CD4-positive, CD25-positive, alpha-beta regulatory T cell (primary cell): ENCODE measurements at places on chromosomes 3 and 15. TPM values are rescaled to one million over a fixed set of nuclear protein-coding genes. Genes with fewer than 3 reads are reported as not detected.

- no peak for DNase-seq
- no peaks in the 10 kb centered on the region for H3K36me3 ChIP-seq
- no peaks in the 10 kb centered on the region for H3K4me1 ChIP-seq
- H3K27ac ChIP-seq, result no peak overlapping the region
- peaks cover 33% of the 10 kb centered on the region for H3K27me3 ChIP-seq
These were observed 14.9 kb upstream of the ALCAM start for GRCh38 chr3:105351821-105352220.

Gene MORC1
- total RNA-seq, result 0.12 TPM

DNA sequence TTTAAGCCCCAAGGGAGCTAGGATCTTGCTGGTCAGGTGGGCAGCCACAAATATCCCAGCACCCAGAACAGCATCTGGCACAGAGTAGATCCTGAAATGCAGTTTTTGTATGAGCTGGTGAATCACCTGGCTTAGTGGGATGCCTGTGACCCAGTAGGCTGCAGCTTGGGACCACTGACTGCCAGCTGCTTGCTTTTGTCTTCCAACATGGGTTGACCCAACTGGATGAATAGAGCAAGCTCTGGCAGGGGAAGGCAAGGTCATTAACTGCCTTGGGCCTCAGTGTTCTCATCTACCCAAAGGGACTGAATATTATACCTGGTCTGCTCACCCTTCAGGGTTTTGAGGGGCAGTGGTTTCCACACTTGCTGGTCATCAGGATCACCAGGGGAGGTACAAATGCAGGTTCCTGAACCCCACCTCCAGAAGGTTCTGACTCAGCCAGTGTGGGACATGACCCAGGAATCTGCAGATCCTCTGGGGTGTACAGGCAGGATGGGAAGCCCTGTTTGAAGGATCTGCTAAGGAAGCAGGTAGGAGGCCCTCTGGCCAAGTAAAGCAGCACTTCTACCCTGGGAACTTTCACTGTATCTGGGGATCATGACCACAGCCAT lies 55.4 kb downstream of the ITGA11 start:
- no peak overlapping the region for H3K4me3 ChIP-seq
- no peaks in the 10 kb centered on the region for H3K27me3 ChIP-seq
- no peak for DNase-seq
- no peak overlapping the region for H3K27ac ChIP-seq
- no peaks in the 10 kb centered on the region for H3K36me3 ChIP-seq
- H3K4me1 ChIP-seq, result no peaks in the 10 kb centered on the region

- no peak overlapping the region for H3K4me3 ChIP-seq
- no peaks in the 10 kb centered on the region for H3K27me3 ChIP-seq
- H3K4me1 ChIP-seq, result no peaks in the 10 kb centered on the region
- no peak for DNase-seq
- H3K27ac ChIP-seq, result no peak overlapping the region
- no peaks in the 10 kb centered on the region for H3K36me3 ChIP-seq
These were observed 595.2 kb upstream of the TBL1XR1 start for GRCh38 chr3:177792311-177793030.

DNA sequence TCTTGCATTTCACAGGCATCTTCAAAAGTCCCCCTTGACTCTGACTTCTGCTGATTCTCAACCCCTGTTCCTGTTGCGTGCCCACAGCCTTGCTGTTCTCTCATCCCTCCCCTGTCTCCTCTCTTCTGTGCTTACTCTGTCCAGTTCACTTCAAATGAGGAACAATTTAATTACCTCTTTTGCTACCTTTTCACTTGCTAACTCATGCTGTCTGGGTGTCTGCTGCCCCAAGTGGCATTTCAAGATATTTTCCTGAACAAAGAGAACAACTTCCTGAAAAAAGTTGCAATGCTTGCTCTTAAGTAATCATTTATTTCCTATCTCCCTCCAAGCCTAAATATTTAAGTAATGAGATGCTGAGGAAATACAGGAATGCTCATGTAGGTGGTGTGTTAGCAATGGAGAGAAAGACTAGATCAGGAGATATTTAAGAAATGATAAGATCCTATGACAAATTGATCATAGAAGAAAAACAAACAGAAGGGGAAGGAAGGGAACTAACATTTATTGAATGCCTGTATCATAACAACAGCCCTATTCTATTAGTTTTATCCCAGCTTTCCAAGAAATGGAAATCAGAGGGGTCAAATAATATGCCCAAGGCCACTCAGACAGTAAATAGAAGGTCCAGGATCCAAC lies 42.2 kb downstream of the SV2B start:
- DNase-seq, result peak; percentile 19
- no peaks in the 10 kb centered on the region for H3K4me1 ChIP-seq
- no peaks in the 10 kb centered on the region for H3K36me3 ChIP-seq
- peaks cover 7% of the 10 kb centered on the region for H3K27me3 ChIP-seq

DNA sequence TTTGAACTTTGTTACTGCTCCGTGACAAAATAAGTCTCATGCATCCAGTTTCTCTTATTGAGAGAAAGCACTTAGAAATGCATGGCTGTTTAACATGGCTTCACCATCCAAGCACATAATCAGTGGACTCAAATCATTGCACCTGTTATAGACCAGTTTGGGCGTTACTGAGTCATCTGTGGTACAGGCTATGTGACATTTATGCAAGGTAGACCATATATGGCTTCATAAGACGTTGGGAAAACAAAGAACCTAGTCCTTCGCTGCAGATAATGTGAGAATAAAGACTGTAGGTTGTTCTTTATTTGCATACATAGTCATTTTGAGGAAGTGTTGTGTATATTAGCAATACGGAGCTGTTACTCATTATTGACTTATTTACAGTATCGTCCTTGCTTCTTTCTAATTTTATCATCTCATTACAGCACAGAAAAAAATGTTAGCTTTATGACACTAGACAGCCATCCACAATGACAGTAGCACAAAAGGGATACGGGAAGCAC lies 374.7 kb downstream of the IL5RA start:
- DNase-seq, result no peak
- no peak overlapping the region for H3K4me3 ChIP-seq
- no peaks in the 10 kb centered on the region for H3K36me3 ChIP-seq
- H3K27me3 ChIP-seq, result no peaks in the 10 kb centered on the region
- H3K4me1 ChIP-seq, result no peaks in the 10 kb centered on the region

DNA sequence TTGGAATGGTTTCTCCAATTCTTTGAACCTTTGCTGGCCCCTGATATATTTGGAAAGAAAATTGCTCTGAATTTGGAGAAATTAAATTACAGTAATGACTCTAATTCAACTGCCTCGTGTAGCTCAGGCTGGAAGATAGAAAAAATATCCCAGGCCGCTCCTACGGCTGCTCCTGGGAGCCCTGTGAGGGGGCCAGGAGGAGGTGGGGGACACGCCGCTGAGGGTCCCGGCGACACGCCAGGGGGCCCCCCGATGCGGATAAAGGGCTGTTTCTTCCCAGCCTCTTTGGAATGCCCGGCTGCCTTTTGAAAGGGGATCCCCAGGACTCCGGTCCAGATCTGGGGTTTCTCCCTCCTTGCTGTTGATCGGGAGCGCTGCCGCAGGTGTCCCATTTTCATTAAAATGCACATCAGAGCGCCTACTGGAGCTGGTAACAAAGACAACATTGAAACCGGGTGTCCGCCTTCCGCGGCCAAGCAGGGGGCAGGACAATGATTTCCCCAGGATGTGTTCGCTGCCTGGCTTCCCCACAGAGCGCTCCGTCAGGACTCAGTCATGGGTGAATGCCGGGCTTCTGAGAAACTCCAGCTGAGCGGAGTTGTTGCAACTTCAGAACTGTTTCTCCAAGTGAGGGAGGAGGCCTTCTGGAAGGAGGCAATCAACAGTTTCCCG lies 200.1 kb upstream of the KBTBD8 start:
- H3K4me3 ChIP-seq, result no peak overlapping the region
- H3K27ac ChIP-seq, result no peak overlapping the region
- H3K27me3 ChIP-seq, result peaks cover 5% of the 10 kb centered on the region
- H3K4me1 ChIP-seq, result no peaks in the 10 kb centered on the region

GRCh38 chr3:53303957-53304356 lies 43.4 kb downstream of the DCP1A start:
- H3K27ac ChIP-seq, result no peak overlapping the region
- no peaks in the 10 kb centered on the region for H3K4me1 ChIP-seq
- DNase-seq, result no peak

- DNase-seq, result no peak
- no peak overlapping the region for H3K4me3 ChIP-seq
- H3K36me3 ChIP-seq, result no peaks in the 10 kb centered on the region
- H3K4me1 ChIP-seq, result peaks cover 10% of the 10 kb centered on the region
These were observed 8.3 kb downstream of the MAPKBP1 start for GRCh38 chr15:41782371-41783282.

Gene PROS1
- 0.81 TPM for total RNA-seq

DNA sequence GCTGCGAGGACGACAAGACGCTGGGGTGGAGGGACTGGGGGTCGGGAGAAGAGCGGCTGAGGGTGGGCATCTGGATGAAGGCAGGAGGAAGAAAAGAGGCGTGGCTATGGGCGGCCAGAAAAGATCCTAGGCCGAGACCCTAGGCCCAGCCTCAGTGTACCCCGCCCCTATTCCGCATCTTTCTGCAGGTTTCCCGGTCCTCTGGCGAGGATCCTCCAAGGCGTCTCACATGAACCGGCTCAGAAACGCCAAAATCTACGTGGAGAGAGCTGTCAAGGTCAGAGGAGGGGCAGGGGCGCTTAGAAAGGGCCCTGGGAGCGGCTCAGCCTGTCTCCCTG lies 340 bp downstream of the TTLL3 start:
- H3K27ac ChIP-seq, result peak overlapping the region; percentile 83
- H3K4me1 ChIP-seq, result peaks cover 32% of the 10 kb centered on the region
- H3K27me3 ChIP-seq, result no peaks in the 10 kb centered on the region
- H3K4me3 ChIP-seq, result peak overlapping the region; percentile 13
- H3K36me3 ChIP-seq, result peaks cover 21% of the 10 kb centered on the region
